Memory B cell (primary cell): ENCODE measurements at places on chromosomes 5 and 9.

GRCh38 chr9:91411096-91411771, 12.4 kb downstream of the NFIL3 start:
- no peak for DNase-seq

DNA sequence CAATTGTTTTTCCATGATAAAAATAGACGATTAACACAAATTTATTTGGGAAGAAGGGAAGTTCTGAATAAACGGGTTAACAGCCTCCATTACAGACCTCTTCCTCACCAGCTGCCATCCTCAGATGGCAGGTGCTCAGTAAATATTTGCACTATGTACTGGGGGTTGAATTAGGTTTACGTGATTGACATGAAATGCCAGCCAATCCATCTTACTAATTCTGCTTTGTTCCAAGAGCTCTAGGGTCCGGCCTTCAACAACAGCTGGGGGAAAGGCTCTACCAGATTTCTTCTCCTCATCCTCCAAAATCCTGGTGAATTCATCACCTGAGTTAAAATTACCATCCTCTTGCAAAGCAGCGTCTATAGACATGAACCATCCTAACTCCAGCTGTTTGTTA, 104.6 kb downstream of the MTX3 start:
- DNase-seq: no peak

- no peak for DNase-seq
Measured at GRCh38 chr5:163912046-163912445, 406.6 kb downstream of the MAT2B start.

DNA sequence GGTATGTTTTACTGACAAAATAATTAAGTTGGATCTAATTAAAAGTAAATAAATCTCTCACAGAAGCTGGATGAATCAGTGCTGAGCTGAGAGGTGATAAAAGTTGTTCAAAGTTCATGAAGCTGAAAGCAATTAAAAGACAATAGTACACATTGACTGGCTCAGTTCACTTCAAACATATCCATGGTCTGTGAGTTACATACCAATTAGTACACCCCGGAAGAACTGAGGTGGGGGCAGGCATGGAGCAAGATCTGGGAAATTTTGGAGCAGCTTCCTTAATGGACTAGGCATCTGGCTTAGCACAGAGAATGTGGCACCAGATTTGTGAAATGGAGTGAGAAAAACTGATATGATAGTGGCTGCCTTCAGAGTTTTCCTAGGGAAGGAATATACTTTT, 152.7 kb downstream of the ATP10B start:
- DNase-seq: no peak

DNA sequence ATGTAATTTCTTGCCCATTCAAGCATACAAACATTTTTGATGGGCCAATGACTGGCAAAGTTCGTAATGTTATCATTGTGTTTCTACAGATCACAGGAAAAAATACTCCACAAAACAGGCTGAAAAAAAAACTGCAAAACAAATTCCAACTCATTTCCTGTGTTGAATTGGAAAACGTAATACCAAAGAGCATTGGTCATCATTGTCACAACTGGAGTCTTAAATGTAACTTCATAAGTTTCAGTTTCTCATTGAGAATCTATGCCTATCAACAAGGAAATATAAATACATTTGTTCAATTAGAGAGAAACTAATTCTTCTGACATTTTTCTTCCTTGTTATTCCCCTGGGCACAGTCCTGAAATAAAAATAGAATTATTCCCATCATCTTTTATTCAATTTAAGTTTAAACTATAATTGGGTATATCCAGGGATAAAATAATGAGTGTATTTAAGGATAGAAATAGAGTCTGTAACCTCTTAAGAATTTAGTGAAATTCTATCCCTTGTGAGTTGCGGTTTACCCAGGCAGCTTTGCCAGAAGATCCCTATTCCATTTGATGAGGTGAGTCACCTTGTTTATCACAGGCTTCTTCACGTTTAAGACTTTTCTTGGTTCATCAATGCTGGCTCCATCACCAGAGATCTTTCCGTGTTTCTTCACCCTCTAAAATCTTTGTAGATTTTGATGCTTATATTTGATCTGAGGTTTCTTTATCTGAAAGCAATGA, 112.7 kb upstream of the ITGA1 start:
- no peak for DNase-seq

GRCh38 chr5:115431116-115431515, 113.5 kb downstream of the FEM1C start:
- no peak for DNase-seq

DNA sequence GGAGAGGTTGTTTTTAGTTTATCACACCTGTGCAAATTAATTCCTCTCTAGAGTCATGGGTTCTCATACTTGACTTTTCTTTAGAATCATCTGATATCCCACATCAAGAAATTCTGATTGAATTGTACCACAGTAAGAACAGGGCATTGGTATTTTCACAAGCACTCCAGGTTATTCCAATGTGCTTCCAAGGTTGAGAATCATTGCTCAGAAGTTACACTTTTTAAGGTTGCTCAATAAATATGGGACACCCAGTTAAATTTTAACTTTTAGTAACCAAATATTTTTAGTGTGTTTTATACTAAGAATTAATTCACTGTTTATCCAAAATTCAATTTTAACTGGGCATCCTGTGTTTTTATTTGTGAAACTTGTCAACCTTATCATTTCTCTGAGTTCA, 2.5 kb upstream of the RNF180 start:
- no peak for DNase-seq

DNA sequence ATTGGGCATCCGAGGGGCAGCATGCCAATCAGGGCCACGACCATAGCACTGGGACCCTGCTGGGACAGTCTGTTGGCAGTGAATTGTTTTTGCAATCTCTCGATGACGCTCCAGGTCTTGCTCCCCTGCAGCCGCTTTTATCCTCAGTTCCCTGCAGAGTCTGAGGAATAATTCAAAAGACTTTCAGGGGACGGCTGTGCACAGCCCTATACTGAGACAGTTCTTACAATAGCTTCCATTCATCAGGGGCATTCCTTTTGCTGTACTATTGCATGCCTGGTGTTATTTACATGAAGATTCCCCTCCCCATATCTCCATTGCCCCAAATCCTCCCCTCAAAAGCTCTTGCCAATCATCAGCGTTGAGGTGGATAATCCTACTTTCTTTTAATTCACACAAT, 163.3 kb upstream of the WWC1 start:
- no peak for DNase-seq

- no peak for DNase-seq
Measured at GRCh38 chr9:7376833-7377232, 422.7 kb downstream of the DMAC1 start.
